ENCODE measurements at places on chromosomes 11 and 22.

- no peak for DNase-seq
Measured at GRCh38 chr22:26692215-26692614, 34.8 kb downstream of the MIAT start.

GRCh38 chr22:43811777-43812148, 342 bp downstream of the EFCAB6 start:
- DNase-seq, result no peak

GRCh38 chr11:73154178-73154577, 12.1 kb upstream of the FCHSD2 start:
- DNase-seq, result no peak

GRCh38 chr11:127052404-127052803, 51.8 kb upstream of the KIRREL3 start:
- no peak for DNase-seq

DNA sequence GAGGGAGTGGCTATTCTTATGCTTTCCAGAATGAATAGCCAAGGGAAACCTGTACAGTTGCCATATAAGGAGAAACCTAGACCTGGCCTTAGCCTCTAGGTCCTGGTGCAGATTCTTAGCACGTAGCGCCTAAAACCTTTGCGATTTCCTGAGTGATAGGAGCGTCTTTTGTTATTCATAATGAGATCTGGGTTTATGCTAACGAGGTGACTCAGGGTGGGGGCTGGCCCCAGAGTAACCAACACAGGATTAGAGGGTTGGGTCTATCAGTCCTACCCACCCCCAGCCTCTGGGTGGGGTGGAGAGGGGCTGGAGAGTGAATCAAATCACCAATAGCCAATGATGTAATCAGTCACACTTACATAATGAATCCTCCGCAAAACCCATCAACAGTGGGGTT, 73.4 kb upstream of the PARVG start:
- no peak for DNase-seq

DNA sequence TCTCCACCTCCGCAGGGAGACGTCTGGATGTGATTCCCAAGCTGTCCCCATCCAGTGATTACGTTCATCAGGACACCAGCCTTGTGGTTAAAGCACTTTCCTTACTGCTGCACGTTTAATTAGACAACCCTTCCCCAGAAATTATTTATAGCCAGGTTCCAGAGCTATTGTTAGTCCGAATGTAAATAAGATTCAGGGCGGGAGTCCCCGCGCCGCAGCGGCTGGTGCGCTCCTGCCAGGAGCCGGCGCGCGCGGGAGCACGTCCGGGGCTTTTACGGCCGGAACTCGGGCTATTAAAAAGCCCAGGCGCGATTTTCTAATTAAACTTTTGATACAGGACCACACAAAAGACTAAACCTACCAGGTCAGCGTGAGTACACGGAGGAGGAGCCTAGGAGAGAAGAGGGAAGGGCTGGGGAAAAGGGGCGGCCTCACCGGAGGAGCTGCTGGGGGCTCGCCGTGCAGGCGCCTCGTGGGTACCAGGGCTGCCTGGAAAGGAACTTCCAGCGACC, 538.3 kb downstream of the OPCML start:
- DNase-seq, result no peak

- DNase-seq, result peak; percentile 78
Measured at GRCh38 chr11:126114486-126115126, 51.9 kb upstream of the CDON start.

DNA sequence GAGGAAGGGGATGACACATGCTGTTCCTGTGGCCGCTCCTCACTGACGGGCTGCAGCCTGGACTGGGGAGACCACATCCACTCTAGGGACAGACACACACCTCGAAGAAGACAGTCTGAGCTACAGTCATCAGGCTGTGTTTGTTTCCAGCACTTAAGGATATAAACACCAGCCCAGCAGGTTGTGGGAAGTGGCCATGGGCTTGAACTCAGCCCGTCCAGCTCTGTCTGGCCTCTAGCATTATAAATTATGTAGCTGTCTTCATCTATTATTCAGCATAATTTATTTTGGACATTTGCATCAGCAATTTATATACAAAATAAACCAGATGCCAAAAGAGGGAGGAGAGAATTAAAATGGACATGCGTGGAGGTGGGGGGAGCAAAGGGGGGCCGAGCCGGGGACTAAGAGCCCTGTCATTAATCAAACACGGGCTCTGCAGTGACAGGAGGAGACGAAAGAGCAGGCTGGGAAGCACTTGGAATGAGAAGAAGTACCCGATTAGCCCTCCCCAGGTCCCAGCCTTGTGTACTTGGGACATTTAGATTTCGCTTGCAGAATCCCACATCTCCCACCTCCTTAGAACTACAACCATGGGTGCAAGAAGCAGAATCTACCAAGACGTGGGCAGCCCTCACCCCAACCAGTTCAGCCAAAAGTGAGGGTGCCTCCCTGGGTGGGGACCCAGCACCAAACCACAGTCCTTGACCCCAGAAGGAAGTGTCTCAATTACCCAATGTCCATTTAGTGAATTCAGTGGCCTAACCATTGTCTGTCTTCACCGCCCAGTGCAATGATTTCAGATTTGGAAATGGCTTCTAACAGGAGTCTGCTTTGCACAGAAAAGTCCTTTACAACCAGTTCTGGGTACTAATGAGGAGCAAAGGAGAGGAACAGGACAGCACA, 309.6 kb downstream of the OPCML start:
- DNase-seq, result no peak

GRCh38 chr11:639332-639955, 2.4 kb downstream of the DRD4 start:
- no peak for DNase-seq

- no peak for DNase-seq
Measured at GRCh38 chr22:44689173-44689572, 12.8 kb upstream of the PRR5 start.

DNA sequence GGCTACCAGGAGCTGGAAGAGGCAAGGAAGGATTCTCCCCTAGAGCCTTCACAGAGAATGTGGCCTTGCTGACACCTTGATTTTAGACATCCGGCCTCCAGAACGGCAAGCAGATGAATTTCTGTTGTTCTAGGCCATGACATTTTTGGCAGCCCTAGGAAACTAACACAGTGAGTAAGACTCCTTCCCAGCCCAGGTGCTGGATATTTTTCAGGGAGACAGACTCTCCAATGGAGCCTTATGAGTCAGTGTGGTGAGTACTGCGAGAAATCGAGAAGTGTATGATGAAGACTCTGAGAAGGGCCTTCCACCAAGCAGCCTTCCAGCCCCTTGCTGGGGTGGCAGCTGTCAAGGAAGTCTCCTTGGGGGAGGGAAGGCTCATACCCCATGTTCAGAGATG, 114.4 kb downstream of the OSBP2 start:
- DNase-seq, result no peak

- DNase-seq, result no peak
Measured at GRCh38 chr11:121557348-121557747, 104.6 kb upstream of the SORL1-AS1 start.

DNA sequence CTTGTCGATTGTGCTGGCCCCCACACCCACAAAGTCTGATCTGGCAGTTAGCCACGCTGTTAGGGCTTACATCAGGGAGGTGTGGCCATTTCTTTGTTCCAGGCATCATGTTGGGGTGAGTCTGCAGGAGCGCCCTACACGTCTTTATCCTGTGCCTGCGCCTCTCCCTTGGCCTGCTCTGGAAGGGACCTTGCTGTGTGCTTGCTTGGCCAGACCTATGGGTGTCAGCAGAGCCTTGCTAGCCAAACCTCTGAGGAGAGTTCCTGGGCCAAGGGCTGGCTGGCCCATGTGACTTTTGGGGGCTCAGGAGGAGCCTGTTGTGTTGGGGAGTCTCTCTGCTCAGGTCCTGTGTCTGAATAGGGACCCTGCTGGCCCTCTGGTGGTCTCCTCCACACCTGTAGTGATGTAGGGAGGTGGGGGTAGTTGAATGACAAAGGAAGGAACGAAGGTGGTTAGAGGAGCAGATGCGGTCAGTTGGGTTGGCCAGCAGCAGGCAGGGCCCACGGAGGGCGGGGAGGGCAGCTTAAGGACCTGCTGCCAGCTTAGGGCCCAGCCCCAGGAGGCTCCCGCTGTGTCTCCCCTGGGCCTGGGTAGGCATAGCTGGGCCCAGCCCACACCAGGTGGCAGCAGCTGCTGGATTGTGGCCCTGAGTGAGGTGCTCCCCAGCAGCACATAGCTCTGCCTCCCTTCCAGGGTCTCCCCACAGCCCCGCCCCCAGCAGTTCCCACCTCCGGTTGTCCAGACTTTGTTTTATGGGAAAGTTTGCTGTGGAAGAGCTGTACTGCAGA, 7.9 kb downstream of the PPIL2 start:
- DNase-seq, result no peak

- no peak for DNase-seq
Measured at GRCh38 chr11:109249597-109249996, 172.4 kb upstream of the C11orf87 start.

GRCh38 chr11:34154059-34154875, 48.8 kb downstream of the NAT10 start:
- no peak for DNase-seq

GRCh38 chr11:61172888-61173287, 11.7 kb upstream of the VPS37C start:
- DNase-seq, result no peak

DNA sequence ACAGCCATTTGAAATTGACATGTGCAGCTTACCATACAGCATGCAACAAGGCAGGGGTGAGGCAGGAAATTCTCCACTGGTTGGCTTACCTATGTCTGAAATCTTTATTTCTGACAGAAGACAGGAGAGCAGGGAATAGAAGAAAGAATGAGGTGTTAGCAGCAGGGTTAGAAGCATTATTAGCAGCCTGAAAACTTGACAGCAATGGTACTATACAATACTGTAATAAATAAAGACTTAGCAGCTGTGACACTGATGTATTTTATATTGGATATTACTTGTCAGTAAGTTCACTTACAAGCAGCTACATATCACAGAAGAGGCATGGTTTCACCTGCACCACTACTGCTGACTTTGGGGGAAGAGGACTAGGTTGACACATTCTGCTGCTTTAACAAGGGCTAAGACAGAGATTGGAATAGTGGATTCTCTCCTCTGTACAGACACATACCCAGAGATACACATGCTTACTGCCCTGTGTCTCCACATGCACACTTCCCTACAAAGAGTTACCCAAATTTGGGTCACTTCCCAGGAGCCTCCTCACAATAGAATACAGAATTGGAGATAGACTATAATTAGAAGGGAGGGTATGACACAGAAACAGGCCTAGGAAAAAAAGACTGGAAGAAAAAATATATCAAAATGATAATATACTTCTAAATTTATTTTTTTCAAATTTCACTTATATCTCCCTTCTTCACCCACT, 145.8 kb upstream of the NARS2 start:
- DNase-seq, result no peak

Measured in NCI-H1092 (cell line).